ENCODE measurements at places on chromosomes 2 and 18. TPM values are rescaled to one million over a fixed set of nuclear protein-coding genes. Genes with fewer than 3 reads are reported as not detected.

CHAC2 gene
- polyA plus RNA-seq, result 8.1 TPM

COPS8 gene
- polyA plus RNA-seq, result 312 TPM

SLC4A3 gene
- 0.48 TPM for polyA plus RNA-seq

OTOF gene
- 0.14 TPM for polyA plus RNA-seq

TM4SF20 gene
- not detected for polyA plus RNA-seq

LYPD6 gene
- 0.04 TPM for polyA plus RNA-seq

C1GALT1C1L gene
- polyA plus RNA-seq, result 0.16 TPM

PMS1 gene
- 10.5 TPM for polyA plus RNA-seq

ST6GAL2 gene
- not detected for polyA plus RNA-seq

NCKAP1 gene
- 95.3 TPM for polyA plus RNA-seq

IHH gene
- polyA plus RNA-seq, result 0.12 TPM

TMEM178A gene
- polyA plus RNA-seq, result 0.10 TPM

IL36B gene
- not detected for polyA plus RNA-seq

TDRD15 gene
- polyA plus RNA-seq, result not detected

FAM124B gene
- 1.3 TPM for polyA plus RNA-seq

EVA1A gene
- polyA plus RNA-seq, result 0.76 TPM

CRIM1 gene
- 53.1 TPM for polyA plus RNA-seq

Measured in psoas muscle (tissue), 8 donors.